ENCODE measurements at places on chromosomes 5 and 9.
A peak's percentile ranks its signal among the peaks of the same experiment; 100 is the strongest.

DNA sequence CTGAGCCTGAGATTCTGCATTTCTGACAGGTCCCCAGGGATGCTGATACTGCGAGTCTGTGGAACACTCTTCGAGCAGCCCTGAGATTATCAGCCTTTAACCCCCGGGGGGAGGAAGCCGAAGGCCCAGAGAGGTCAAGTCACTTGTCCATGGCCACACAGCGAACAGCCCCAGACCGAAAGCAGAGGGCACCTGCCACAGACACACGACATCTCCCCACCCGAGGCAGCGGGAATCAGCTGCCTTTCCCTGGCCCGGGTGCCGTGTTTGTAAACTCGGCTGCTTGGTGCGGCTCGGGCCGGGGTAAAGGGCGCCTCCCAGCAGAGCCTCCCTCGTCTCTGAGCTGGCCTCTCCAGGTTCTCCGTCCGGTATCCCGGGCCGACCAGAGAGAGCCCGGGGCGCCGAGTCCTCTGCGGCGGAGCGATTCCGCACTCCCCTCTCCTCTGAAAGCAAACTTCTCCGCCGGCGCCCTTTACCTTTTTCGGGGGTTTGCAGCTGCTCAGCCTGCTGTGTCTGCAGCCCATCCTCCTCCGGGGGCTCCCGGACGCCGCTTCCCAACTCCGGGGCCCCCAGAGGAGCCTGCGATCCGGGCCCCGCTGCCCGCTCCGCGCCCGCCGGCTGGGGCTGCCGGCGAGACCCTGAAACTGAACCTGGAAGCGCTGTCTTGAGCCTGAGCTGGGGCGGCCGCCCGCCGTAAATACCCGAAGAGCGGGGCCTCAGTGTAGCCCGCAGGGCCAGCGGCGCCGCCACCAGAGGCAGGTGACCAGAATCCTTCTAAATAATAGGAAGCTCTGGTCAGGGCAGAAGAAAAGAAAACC is at the start of gene CCDC69:
CCDC69 (minus strand) TSS at position 646 of the 818 bp plus-strand sequence; CDS start at position 524, 122 bp downstream.
- peaks cover 55% of the 10 kb centered on the region for H3K4me1 ChIP-seq
- H3K27me3 ChIP-seq: no peaks in the 10 kb centered on the region
- peaks cover 26% of the 10 kb centered on the region for H3K36me3 ChIP-seq

GRCh38 chr5:91164424-91164823 is 218.7 kb downstream of the ARRDC3 start:
- DNase-seq: no peak
- H3K27ac ChIP-seq: no peak overlapping the region
- H3K4me1 ChIP-seq: peaks cover 24% of the 10 kb centered on the region
- H3K36me3 ChIP-seq: no peaks in the 10 kb centered on the region
- H3K4me3 ChIP-seq: no peak overlapping the region

GRCh38 chr5:179802950-179803562 is 3.6 kb downstream of the MGAT4B start:
- H3K4me3 ChIP-seq: no peak overlapping the region
- no peak for DNase-seq
- peak overlapping the region; percentile 20 for H3K27ac ChIP-seq
- peaks cover 27% of the 10 kb centered on the region for H3K4me1 ChIP-seq
- no peaks in the 10 kb centered on the region for H3K27me3 ChIP-seq
- H3K36me3 ChIP-seq: peaks cover 4% of the 10 kb centered on the region

- H3K4me3 ChIP-seq: no peak overlapping the region
- peaks cover 28% of the 10 kb centered on the region for H3K4me1 ChIP-seq
- H3K27ac ChIP-seq: peak overlapping the region; percentile 40
These were observed 20.5 kb upstream of the CDKN2AIPNL start for GRCh38 chr5:134432174-134432573.

DNA sequence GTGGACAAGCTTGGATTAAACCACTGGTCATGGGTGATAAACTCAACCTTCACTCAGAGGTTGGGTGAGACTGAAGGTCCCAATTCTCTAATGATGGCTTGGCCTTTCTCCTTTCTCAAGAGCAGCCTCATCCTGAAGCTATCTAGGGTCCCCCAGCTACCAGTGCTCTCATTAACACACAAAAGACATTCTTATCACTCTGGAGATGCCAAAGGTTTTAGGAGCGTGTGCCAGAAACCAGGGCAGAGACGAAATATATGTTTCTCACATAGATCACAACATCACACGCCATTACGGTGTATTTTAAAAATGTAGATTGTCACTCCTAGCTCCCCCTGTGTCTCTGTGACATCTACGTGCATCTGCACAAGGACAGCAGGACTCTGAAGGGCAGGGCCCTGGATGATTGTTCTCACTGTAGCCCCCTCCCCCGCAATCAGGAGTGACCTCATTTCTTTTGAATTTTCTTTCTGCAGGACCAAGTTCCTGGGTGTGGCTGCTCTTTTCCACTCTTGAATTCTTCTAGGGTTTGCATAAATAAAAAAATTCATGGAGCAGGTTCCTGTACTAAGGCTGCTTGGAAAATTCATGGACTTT is 311.3 kb downstream of the GADD45G start:
- H3K27ac ChIP-seq: no peak overlapping the region
- H3K4me1 ChIP-seq: peaks cover 14% of the 10 kb centered on the region
- DNase-seq: peak; percentile 10
- H3K27me3 ChIP-seq: peaks cover 7% of the 10 kb centered on the region

- H3K36me3 ChIP-seq: no peaks in the 10 kb centered on the region
- H3K4me1 ChIP-seq: no peaks in the 10 kb centered on the region
- no peak overlapping the region for H3K27ac ChIP-seq
- H3K27me3 ChIP-seq: no peaks in the 10 kb centered on the region
- no peak for DNase-seq
These were observed 1118.6 kb upstream of the CDH9 start for GRCh38 chr5:28156981-28157380.

GRCh38 chr9:89941875-89942274 is 337.1 kb downstream of the GADD45G start:
- H3K27ac ChIP-seq: no peak overlapping the region
- no peaks in the 10 kb centered on the region for H3K36me3 ChIP-seq
- no peaks in the 10 kb centered on the region for H3K4me1 ChIP-seq
- peaks cover 12% of the 10 kb centered on the region for H3K27me3 ChIP-seq

- H3K27ac ChIP-seq: no peak overlapping the region
- no peaks in the 10 kb centered on the region for H3K4me1 ChIP-seq
- H3K36me3 ChIP-seq: no peaks in the 10 kb centered on the region
- peaks cover 20% of the 10 kb centered on the region for H3K27me3 ChIP-seq
- no peak overlapping the region for H3K4me3 ChIP-seq
These were observed 110.4 kb upstream of the LIFR start for GRCh38 chr5:38666668-38667498.

- no peaks in the 10 kb centered on the region for H3K4me1 ChIP-seq
- DNase-seq: no peak
- no peaks in the 10 kb centered on the region for H3K36me3 ChIP-seq
- no peak overlapping the region for H3K27ac ChIP-seq
These were observed 65.7 kb downstream of the EFNA5 start for GRCh38 chr5:107604990-107605389.

GRCh38 chr9:85941966-85942912 is 1.3 kb downstream of the NAA35 start:
- peak overlapping the region; percentile 80 for H3K27ac ChIP-seq
- no peaks in the 10 kb centered on the region for H3K27me3 ChIP-seq
- no peak overlapping the region for H3K4me3 ChIP-seq

GRCh38 chr5:19859020-19859419 is 129.0 kb downstream of the CDH18 start:
- no peak overlapping the region for H3K27ac ChIP-seq
- H3K27me3 ChIP-seq: no peaks in the 10 kb centered on the region
- H3K36me3 ChIP-seq: no peaks in the 10 kb centered on the region
- DNase-seq: no peak

- peak within 1 kb of the TSS; percentile 86 for H3K4me3 ChIP-seq
- H3K36me3 ChIP-seq: peaks cover 2% of the 10 kb centered on the region
- peak; percentile 44 for DNase-seq
- H3K27me3 ChIP-seq: peaks cover 14% of the 10 kb centered on the region
- peaks cover 40% of the 10 kb centered on the region for H3K4me1 ChIP-seq
- peak within 1 kb of the TSS; percentile 94 for H3K27ac ChIP-seq
These were observed at the start of gene SUSD1 for GRCh38 chr9:112174965-112175795. SUSD1 (minus strand) TSS chr9:112175297; CDS start chr9:112175235, 62 bp downstream.

DNA sequence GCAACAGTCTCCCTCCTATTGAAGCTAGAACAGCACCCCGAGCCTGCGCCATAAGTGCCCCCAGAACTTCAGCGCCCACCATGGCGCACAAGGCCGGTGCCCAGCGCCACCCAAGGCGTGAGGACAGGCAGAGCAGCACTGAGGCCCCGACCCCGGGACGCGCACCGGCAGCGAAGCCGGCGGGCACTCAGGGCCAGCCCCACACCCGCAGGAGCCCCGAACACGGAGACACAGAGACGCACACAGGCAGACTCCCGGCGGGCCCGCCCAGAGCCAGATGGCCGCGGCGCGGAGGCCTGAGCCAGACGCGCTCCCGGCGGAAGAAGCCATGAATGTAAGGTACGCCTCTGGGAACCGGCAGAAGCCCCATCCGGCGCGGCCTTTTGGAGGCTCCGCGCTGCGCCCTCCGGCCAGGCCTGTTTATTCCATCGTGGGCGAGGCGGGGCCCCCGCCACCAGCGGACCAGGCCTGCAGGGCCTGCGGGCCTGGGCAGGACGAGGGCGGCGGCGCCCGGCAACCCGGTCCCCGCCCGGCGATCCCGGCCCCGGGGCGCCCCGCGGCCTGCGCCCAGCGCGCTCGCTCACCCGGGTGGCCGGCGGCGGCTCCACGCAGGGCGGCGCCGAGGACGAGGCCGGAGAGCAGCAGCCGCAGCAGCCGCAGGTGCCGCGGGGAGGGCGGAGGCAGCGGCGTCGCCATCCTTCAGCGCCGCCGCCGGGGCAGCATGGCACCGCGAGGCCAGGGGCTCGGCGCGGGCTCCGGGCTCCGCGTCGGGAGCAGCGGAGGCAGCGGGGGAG is 486 bp downstream of the NPDC1 start:
- peaks cover 40% of the 10 kb centered on the region for H3K27me3 ChIP-seq
- no peaks in the 10 kb centered on the region for H3K36me3 ChIP-seq
- peak overlapping the region; percentile 63 for H3K4me3 ChIP-seq
- H3K4me1 ChIP-seq: peaks cover 10% of the 10 kb centered on the region
- peak; percentile 38 for DNase-seq

Measured in activated CD8-positive, alpha-beta T cell treated with anti-CD3 and anti-CD28 coated beads for 36 hours (primary cell).